Hair follicular keratinocyte (primary cell): ENCODE measurements at places on chromosomes 6 and 20. TPM values are rescaled to one million over a fixed set of nuclear protein-coding genes. Genes with fewer than 3 reads are reported as not detected.

The TMEM244 gene
- not detected in 2 replicates for total RNA-seq

The RANBP9 gene
- 20.0 and 23.4 TPM in 2 replicates for total RNA-seq

The ATP6V1G2 gene
- 0.11 and 0.16 TPM in 2 replicates for total RNA-seq

The PDRG1 gene
- total RNA-seq, result 10.8 and 13.2 TPM in 2 replicates

The CTAGE9 gene
- not detected in 2 replicates for total RNA-seq
